Omental fat pad (tissue), 4 donors: ENCODE measurements at places on chromosomes 7 and 10. TPM values are rescaled to one million over a fixed set of nuclear protein-coding genes. Genes with fewer than 3 reads are reported as not detected.

Gene AKR1C3
- 147 TPM for total RNA-seq

Gene SDHAF3
- total RNA-seq = 3.4 TPM

Gene LIPM
- total RNA-seq = not detected

Gene HEPACAM2
- total RNA-seq = not detected

Gene C1GALT1
- total RNA-seq = 37.8 TPM

Gene HOXA4
- 5.7 TPM for total RNA-seq

Gene CPN1
- not detected for total RNA-seq

Gene ITIH5
- total RNA-seq = 140 TPM

Gene SVIL
- total RNA-seq = 44.4 TPM
